ENCODE measurements at places on chromosomes 1 and 21.

DNA sequence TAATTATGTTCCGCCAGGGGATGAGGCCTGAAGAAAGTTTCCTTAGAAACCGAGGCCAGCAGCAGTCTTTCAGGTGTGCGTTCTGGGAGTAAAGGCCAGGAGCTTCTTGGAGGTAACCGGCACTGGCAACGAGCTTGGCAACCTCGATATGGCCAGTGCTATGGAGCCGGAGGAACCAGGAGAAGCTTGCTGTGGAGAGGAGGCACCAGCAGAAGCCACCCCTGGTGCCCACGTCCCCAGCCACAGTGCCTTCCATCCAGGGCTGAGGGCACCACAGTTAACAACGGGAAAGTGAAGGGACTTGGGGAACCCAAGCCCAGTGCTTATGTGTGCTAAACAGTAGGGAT is 41.5 kb upstream of the LIN9 start:
- DNase-seq = no peak

GRCh38 chr1:11067716-11068599 is 8.1 kb upstream of the SRM start:
- no peak for DNase-seq

GRCh38 chr1:33280091-33280661 is 23.9 kb downstream of the ZNF362 start:
- peak; percentile 73 for DNase-seq

GRCh38 chr1:64539781-64540218 is 69.9 kb downstream of the CACHD1 start:
- peak; percentile 85 for DNase-seq

GRCh38 chr1:88985032-88985431 is 7.4 kb downstream of the KYAT3 start:
- DNase-seq = no peak

DNA sequence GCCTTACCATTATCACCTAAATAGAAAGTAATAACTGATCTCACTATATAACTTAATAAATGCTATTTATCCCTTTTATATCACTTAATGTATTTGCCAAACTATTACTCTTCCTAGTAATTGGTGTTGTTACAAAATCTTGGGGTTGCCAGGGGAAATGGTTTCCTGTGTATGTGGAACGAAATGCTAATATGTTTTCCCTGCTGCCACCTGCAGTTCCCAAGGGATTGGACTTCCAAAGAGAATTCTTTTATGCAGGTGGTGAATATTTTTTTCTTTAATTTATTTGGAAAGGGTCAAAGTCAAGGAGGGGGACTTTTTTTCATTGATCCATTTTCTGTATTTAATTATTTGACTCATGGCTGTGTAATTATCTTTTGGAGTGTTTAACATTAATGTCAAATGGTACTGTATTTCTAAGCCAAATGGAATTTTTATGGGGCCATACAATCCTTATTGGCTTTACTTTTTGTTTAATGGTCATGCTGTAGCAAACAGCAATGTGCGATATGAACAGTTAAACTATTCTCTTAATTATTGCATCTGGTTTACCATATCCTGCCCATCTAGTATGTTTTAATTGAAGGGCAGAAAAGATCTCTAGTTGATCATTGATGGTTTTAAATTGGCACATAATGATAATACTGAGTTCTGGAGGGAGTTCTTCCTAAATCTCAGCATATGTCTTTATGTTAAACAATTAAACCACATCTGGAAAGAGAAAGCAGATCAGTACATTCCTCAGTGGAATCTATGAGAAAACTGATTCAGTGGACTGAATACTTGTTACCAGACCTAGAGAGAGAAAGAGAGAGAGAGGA is 486.3 kb downstream of the TTLL7 start:
- DNase-seq = no peak

GRCh38 chr1:109947582-109948284 is 36.8 kb upstream of the AHCYL1 start:
- DNase-seq = no peak

DNA sequence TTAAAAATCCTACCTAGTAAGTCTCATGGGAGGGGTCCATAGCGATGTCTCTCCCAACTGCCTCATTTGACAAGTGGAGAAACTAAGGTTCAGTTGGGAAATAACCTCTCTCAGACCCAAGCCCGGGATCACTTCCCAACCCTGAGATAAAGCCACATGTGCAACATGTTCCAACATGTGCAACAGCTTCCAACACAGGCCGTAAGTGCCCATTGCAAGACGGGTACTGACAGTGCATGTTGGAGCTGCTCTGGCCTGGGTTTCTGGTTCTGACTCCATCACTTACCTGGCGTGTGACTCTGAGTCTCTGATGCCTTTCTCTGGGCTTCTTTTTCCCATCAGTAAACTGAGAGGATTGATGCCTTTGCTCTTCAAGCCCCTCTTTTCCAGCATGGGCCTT is 38.0 kb upstream of the FOXO6 start:
- DNase-seq = no peak

DNA sequence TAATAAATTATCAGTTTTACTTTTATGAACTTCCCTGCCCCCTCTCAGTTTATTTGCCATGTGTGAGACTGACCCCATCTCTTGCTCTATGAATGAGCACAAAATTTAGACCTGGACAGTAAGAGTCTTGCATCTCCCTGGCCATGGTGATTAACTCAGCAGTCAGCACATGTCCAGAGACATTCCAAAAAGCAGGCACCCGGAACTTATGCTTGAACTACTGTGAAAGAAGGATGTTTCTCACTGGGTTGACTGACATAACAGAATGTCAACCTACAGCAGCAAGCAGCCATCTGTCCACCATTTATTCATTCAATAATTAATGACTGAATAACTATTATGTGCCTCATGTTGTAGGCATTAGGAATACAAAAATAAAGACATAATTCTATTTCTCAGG is 11.3 kb upstream of the SEC16B start:
- DNase-seq = no peak

GRCh38 chr1:179168536-179168935 is 60.9 kb downstream of the ABL2 start:
- DNase-seq = no peak

DNA sequence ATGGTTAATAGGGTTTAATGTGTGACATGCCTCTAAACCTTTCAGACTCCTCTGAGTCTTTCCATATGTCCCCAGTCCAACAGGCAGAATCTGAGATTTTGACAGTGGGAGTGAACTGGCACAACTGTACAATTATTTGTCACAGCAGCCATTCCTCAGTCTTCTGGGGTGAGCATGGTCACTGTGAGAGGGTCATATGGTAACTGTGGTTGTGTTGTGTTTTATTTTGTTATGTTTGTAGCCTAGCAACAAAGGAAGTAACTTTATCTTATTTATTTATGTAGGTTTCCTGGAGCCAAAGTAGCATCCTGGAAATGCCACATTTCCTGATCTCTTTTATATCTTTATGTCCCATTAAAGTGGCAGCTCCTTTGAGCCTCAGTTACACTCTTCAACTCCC is 1067.9 kb downstream of the TTLL7 start:
- no peak for DNase-seq

DNA sequence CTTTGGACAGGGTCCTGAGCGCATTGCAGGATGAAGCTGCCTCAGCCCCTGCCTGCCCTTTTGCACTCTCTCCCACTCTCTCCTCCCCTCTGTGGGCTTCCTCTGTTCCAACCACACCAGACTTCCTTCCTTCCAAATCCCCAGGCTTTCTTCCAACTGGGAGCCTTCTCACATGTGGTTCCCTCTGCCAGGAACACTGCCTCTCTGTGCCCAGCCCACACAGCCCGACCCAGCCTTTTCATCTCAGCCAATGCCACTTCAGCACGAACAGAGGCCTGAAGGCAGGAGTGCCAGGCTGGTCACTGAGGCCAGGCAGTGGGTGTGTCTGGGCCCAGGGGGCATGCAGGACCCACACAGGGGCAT is 5.9 kb downstream of the SELENON start:
- peak; percentile 78 for DNase-seq

DNA sequence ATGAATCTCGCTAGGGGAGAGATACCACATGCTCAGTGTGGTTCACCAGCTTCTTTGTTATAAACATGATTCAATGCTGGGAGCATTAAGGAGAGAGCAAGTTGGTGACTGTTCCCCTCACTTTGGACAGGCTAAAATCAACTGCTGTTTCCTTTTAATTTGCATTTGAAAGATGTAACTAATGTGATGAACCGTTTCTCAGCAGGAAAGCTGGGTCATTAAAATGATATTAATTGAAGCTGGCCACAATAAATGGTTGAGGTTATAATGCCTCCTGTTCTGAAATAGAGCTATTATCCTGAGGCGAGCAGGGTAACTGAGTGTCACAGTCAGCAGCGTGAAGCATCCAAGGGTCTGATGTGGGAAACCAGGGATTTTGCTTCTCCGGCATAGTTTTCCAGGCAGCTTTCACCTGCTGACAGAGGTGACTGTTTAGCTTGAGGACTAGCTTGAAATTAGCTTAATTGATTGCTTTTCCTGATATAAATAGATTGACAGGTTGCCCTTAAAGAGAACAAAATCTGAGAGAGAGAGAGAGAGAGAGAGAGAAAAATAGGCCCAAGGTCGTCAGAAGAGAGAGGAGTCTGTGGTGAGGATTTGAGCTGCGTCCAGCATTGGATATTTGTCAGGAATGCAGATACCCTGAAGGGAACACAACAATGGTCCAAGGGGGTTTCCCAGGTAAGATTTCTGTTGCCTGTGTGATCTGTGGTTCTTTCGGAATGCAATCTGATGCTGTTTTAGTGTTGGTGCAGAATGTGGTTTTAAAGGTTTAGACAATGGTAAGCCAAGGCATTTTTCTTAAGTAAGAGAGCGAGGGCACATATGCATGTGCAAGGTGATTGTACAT is 209.7 kb downstream of the PATJ start:
- DNase-seq = no peak

DNA sequence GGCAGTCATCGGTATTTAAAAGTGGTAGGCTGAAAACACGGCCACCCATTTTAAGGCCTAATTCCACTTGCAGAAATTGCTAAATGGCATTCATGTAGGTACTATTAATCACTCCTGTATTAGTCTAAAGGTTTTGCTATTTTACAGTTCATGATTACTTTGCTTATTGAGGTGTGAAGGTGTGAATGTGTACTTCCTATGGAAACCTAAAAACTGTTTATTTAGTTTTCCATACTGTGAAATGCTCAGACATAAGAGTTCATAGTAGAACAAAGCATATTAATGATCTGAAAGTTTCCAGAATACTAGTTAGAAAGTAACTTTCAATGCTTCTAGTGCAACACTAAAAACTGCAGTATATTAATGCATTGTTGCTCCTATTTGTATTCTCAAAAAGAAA is 69.8 kb downstream of the ITGB3BP start:
- DNase-seq = no peak

GRCh38 chr1:221834698-221835513 is 93.0 kb upstream of the DUSP10 start:
- no peak for DNase-seq

DNA sequence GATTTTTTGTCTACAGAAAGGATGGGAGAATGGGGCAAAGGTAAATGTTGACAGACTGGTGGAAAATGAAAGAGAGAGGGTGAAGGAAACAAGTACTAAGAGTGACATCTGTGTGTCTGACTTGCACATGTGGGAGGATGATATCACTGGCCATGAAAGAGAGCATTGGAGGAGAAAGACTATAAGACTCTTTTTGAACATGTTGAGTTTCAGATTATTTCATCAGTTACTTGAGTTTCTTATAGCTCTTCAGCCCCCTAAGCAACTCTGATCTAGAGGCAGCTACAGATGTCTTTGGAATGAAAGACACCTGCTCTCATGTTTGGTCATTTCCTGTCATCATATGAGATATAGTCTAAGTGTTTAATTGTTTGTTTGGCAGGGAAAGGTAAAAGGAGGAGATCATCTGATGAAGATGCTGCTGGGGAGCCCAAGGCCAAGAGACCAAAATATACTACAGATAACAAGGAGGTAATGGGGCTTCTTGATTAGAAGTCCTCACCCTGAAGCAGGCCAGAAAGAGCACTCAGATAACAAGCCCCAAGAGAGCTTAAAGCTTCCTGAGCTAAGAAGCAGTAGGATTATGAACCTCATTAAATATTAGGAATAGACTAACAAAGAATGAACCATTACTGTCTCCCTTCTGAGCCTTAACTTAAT is 4.5 kb downstream of the POLR3C start:
- no peak for DNase-seq

GRCh38 chr1:208686592-208686991 is 442.4 kb upstream of the PLXNA2 start:
- DNase-seq = no peak

DNA sequence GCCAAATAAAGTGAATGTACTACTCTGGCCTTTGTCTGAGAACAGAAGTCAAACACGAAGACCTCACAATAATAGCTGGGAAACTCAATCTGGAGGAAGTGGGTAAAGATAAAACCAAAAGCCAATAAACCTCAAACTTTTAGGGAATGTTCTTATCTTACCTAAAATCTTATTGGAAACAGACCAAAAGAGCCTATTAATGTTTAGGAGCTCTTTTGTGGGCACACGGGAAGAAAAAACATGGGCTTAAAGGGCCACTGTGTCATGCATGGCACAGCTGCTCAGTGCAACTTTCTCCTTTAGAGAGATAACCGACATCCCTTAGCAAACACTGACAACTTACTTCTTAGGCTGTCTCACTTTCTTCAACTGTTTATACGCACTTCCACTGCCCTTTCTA is 16.1 kb downstream of the EIF2B3 start:
- no peak for DNase-seq

DNA sequence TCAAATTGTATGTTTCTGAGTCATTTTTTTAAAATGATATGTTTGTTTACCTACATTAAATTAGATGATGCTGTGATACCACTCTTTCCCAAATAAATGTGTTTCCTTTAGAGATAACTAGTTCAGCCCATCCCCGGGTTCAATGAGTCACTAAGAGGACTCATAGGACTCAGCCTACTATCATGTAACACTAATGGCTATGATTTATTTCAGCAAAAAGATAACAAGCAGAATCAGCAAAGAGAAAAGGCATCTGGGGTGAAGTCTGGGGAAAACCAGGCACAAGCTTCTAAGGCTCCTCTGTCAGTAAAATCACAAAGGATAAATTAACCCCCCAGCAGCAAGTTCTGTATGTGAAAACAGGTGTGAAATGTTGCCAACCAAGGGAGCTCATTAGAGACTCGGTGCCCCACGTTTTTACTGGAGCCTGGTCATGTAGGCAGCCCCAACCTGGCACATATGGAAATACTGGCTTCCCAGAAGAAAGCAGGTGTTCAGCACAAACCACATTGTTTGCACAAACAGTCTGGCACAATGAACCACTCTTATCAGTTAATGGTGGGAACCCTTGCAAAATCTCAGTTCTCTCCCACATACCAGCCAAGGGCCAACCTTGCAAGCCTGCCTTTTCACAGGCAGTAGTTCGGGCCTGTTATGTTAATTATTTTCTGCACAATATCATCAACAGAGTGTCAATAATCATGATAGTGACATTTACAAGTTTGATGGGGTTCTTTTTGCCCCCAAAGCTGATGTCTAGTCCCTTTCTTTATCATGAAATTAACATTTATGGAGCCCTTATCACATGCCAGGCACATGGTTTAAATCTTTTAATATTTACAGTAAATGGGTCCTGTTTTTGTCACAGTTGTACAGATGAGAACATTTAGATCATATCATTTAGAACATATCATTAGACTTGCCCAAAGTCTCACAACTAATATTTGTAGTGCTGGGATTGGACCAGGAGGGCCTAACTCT is 23.1 kb upstream of the CNN3 start:
- no peak for DNase-seq

Measured in aorta (tissue), 5 donors.